ENCODE measurements at places on chromosomes 5 and 9.
A peak's percentile ranks its signal among the peaks of the same experiment; 100 is the strongest.

- DNase-seq, result no peak
Observed at GRCh38 chr5:162456086-162456485, 388.5 kb downstream of the GABRG2 start.

GRCh38 chr5:147504011-147504410 lies 5.9 kb downstream of the DPYSL3 start:
- DNase-seq, result peak; percentile 35

DNA sequence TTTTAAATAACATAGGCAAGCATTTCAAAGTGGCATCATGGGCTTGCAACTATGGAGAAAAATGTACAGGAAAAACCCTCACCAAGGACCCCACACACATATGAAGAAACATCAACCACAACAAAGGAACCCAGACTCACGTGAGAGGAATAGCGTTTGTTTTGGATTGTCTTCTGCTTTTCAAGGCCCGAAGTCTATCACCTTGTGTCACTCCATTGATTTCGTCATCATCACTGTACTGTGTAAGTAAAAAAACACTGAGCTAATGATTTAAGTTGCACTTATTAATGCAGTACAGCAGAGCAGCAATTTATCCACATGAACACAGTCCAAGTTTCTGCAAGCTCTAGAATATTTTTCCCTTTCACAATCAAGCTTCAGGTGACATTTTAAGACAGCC lies 72.4 kb downstream of the HABP4 start:
- DNase-seq, result no peak

GRCh38 chr5:129963359-129963758 lies 59.1 kb downstream of the CHSY3 start:
- no peak for DNase-seq

DNA sequence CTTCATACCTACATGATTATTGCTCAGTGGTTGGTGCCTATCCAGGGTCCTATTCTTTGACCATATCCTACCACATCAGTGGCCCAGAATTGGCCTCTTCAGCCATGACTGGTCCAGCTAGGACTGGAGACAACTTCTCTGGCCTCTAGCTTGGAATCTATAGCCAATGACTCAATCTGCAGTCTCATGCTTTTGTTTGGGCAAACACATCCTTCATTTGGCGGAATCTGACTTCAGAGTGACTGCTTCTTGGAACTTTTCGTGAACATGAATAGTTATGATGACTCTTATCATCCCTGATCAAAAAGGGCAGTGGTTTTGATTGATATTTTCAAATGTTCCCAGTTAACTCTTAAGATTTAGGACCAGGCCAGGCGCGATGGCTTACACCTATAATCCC lies 134.1 kb downstream of the PAPPA start:
- DNase-seq, result no peak

- no peak for DNase-seq
Observed at GRCh38 chr5:88094403-88094802, 174.2 kb downstream of the TMEM161B start.

DNA sequence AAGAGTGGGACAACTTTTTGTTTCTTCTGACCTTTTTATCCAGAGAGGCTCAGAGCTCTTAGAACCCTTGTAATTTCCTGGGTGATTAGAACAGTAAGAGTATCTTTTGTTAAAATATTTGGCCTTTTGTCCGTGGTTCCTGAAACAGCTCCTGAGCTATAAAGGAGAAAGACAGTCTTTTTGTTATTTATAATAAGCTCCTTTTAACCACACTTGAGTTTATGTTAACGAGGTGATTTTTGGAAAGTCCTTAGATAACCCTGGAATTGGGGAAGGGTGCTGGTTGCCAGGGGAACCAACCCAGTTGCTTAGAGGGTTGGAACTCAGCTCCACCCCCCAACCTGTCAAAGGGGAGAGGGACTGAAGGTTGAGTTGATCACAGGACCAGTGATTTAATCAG lies 4.8 kb downstream of the ZNF483 start:
- no peak for DNase-seq

DNA sequence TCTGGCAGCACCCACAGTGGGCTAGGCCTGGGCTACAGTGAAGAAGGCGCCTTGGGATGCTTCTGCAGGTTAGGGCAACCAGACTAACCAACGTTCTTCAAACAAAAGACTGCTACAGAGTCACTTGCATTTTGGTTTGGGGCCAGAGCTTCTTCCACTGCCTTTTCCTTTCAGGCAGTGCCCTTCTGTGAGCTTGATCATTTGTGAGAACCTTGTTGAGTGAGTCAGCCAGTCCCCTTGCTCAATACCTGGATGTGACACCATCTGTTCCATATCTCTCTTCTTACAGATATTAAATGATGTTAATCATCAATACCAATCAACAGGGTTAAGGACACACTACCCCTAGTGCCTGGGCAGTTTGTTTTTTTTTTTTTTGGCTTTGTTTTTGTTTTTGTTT lies 46.5 kb upstream of the VDAC1 start:
- no peak for DNase-seq

- no peak for DNase-seq
Observed at GRCh38 chr5:143315929-143316328, 87.6 kb downstream of the NR3C1 start.

GRCh38 chr9:79524266-79524665 lies 47.5 kb upstream of the TLE4 start:
- no peak for DNase-seq

- peak; percentile 90 for DNase-seq
Observed at GRCh38 chr5:134439210-134439654, 27.6 kb upstream of the CDKN2AIPNL start.

DNA sequence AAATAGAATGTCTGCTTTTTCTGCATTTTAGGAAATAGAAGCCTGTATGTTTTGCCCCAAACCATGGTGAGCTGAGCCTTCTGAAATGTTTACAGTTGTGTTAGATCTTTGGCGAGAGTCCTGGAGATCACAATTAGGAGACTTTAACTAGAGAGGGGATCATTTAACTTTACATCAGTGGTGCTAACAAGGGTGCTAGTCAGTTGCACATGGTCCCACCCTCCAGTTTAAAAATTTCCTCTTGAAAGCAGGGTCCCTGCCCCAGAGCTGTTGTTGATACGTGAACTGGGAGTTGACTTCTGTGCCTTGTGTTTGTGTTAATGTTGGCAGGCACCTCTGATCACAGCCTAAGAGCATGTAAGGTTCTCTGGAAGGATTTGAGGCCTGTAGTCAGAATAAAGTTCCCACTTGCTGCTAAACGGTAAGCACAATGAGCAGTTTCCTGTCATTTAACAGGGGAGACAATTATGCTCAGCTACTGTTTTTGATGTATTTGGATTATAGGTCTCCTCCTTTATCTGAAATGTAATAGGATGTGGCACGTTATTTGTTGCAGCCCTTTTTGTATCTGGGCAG lies 43.7 kb downstream of the RASGRF2 start:
- no peak for DNase-seq

DNA sequence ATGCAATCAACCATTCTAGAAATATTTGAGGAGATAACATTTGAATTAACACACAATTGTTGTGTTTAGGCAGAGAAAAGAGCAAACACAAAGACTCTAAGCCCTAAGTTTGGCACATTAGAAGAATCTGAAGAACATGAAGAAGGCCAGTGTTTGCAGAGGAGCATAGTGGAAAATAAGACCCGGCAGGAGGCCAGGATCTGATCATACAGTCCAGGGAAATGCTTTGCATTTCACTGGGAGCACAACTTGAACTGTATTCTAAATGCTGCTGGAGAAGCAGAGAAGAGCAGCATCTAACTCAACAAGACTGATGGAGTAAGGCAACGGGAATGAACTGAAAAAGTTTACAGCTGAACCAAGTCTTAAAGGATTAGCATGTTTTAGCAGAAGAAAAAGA lies 463.4 kb downstream of the ZNF608 start:
- DNase-seq, result no peak

DNA sequence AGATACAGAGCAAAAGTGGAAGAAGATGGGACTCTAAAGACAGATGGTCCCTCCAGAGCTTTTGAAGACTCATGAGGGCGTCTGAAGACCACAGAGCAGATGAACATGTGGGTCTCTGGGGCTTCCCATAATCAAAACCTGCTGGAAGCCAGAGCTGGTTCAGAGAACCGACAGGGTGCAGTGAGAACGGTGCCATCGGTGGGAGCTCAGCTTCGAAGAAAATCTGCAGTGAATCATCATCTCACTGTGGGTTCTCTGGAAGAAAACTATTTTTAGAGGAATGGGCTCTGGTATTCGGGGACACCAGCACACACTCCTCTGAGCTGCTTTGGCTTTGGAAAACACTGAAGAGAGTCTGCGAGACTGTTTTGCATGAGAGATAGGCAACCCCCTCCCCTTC lies 222.4 kb upstream of the PANK3 start:
- no peak for DNase-seq

DNA sequence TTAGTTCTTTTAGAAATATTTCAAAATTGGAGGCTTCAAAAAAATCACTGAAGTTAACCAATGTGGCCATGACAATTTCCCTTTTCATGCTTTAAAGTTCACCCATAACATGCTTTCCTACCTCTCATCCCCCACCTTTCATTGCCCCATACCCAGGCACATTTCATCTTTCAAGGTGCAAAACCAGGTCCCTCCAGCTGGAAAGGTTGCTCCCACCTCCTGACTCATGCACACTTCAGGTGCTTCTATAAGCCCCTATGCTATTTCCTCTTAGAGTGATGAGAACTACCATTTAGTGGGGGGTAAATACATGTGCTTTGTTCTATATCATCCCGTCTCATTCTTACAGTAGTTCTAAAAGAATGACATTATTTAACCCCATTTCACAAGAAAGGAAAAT lies 15.4 kb downstream of the FYB1 start:
- DNase-seq, result no peak

- DNase-seq, result no peak
Observed at GRCh38 chr5:54720341-54720740, 202.8 kb downstream of the SNX18 start.

GRCh38 chr9:130058887-130059286 lies 5.2 kb downstream of the GPR107 start:
- no peak for DNase-seq

GRCh38 chr9:133791735-133792649 lies 53.8 kb upstream of the SARDH start:
- DNase-seq, result no peak

GRCh38 chr5:4862500-4862899 lies 277.6 kb upstream of the ADAMTS16 start:
- no peak for DNase-seq

GRCh38 chr5:83192947-83193346 lies 115.6 kb downstream of the XRCC4 start:
- DNase-seq, result no peak

GRCh38 chr5:68407311-68408239 lies 192.0 kb downstream of the PIK3R1 start:
- DNase-seq, result no peak

DNA sequence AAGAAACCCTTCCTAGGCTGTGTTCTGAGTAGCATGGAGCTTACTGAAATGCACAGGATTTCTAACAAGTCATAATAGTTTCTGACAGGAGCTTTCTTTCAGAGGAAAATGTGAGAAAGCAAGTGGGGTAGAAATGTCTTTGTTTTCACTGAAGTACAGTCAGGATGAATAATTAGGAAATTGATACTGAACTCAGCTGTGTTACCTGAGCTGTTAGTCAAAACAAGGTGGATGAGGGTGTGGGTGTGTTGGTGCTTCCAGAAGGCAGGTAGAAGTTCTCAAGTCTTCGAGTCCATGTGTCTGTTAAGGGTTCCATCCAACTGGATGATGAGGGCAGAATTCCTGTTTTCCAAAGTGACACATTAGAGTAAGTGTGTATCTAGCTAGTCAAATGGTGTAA lies 122.4 kb downstream of the BASP1 start:
- DNase-seq, result no peak

DNA sequence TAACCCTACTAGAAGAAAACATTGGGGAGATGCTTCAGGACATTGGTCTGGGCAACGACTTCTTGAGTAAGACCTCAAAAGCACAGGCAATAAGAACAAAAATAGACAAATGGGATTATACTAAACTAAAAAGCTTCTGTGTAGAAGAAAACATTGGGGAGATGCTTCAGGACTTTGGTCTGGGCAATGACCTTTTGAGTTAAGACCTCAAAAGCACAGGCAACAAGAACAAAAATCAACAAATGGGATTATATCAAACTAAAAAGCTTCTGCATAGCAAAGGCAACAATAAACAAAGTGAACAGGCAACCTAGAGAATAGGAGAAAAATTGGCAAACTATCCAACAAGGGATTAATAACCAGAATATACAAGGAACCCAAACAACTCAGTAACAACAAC lies 3.7 kb downstream of the MRPL50 start:
- DNase-seq, result no peak

DNA sequence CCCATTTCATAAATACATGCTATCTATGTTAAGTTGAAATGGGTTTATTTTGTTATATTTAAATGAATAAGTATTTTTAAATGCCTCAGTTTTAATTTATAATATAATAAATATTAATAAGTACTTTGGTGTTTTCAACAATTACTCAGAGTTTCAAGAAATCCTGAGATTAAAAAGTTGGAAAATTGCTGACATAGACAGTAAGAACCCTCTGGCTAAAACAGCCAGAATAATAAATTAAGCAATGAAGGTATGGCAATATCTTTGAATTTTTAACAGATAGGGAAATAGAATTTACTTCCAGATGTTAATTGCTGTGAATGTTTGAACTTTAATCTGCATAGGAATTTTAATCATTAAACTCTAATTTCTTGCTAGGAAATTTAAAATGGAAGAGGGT lies 83.6 kb downstream of the ZNF622 start:
- DNase-seq, result no peak

- no peak for DNase-seq
Observed at GRCh38 chr5:115392611-115393010, 96.2 kb upstream of the CCDC112 start.

GRCh38 chr9:16885931-16886330 lies 15.5 kb upstream of the BNC2 start:
- DNase-seq, result no peak

GRCh38 chr9:121279776-121280388 lies 11.9 kb downstream of the GSN start:
- peak; percentile 85 for DNase-seq

GRCh38 chr5:143770450-143770849 lies 41.5 kb upstream of the HMHB1 start:
- DNase-seq, result no peak

GRCh38 chr5:143440448-143441115 lies 37.1 kb upstream of the NR3C1 start:
- no peak for DNase-seq

DNA sequence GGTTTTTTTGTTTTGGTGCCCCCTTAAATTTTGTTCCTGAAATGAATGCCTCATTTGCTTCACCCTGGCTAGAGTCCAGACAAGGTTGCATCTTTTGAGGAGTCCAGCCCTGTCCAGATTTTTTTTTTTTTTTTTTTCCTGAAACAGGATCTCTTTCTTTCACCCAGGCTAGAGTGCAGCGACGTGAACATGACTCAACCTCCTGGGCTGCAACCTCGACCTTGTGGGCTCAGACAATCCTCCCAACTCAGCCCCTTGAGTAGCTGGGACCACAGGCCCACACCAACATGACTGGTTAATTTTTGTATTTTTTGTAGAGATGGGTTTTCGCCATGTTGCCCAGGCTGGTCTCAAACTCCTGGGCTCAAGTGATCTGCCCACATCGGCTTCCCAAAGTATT lies 469.0 kb upstream of the BRINP1 start:
- DNase-seq, result no peak

DNA sequence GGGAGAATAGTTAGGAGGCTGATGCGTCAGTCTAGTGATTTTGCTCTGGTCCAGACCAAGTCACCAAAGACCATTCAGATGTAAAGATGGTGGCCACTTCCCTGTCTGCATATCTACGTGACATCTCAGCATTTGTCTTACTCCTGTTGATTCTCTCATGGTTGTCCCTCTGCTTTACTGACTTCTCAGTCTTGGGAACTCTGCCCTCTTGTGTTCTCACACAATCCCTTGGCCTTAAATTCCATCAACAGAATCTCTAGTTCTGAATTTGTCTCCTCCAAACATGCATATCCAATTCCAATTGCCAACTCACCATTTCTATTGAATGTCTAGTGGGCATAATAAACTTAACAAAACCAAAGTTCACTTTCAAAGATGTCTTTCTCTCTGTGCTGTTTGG lies 147.8 kb downstream of the SLC24A2 start:
- no peak for DNase-seq

Data from lower leg skin (tissue), 4 donors.